ENCODE measurements at places on chromosomes 4 and X.

- DNase-seq = no peak
These were observed 78.3 kb downstream of the SLC4A4 start for GRCh38 chr4:71417150-71417549.

DNA sequence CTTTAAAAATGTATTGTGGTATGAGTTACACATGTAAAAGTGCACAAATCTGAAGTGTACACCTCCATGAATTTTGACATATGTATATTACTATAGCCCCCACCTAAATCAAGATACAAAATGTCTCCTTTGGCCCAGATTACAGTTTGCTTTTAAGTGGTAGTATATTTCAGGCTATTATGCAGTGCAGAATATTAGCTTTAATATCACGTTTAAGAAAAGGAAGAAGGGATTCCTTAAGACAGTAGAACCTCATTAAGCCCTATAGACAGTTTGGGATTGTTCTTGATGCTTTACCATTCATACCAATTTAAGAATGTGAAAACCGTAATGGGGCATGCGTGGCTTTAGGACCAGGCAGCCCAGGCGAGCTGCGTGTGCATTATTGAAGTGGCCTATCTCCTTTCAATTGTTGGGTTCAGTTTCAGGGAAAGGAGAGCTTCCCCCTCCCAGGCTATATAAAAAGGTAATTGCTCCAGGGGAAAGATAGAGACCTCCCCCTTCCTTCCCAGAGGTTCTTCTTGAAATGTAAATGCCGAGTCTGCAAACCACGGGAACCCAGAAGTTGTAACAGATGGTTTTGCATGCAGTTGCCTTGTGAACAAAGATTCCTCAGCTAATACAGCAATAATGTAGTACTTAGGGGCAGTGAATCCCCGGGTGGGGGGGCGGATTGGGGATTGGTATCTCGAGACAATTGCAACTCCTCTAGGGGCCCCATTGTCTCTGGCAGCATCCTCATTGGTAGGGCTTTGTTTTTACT is 106.1 kb downstream of the UCHL1 start:
- no peak for DNase-seq

DNA sequence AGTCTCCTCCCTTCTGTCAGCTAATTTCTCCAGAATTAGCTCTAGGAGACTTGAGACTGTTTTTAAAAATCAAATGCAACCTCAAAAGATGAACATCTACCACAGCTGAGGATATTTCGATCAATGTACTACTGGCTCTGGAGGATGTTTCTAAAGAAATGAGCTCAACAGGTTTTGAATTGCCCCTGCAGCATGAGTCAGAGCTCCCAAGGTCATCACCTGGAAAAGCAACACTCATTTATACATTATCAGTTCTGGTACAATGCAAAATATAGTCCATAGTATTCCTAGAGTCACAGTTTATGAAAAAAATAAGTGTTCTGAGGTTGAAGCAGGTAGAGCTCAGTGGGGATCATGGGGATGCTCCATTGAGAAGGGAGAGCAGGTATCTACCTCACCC is 50.8 kb upstream of the MCF2 start:
- DNase-seq = no peak

DNA sequence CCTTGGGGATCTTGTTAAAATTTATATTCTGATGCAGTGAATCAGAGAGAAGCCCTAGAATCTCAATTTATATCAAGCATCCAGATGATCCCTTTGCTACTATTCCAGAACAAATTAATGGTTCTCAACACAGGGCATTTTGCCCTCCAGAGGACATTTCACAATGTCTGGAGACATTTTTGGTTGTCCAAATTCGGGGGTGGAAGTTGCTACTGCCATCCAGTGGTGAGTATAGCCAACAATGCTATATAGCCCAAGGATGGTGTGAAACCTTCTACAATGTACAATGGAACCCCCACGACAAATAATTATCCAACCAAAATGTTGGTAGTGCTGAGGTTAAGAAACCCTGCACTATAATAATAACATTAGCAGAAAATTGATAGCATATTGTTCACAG is 2440.0 kb downstream of the PCDH7 start:
- DNase-seq = no peak

- DNase-seq = no peak
These were observed 1826.0 kb downstream of the STIM2 start for GRCh38 chr4:28686618-28687017.

- DNase-seq = no peak
These were observed 54.2 kb downstream of the C4orf50 start for GRCh38 chr4:5964030-5964429.

DNA sequence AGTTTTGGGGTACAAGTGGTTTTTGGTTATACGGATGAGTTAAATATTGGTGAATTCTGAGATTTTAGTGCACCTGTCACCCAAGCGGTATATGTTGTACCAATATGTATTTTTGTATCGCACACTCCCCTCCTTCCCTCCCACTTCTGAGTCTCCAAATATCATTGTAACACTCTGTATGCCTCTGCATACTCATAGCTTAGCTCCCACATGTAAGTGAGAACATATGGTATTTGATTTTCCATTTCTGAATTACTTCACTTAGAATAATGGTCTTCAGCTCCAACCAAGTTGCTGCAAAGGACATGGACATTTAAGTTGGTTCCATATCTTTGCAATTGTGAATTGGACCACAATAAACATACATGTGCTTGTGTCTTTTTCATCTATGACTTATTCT is 103.0 kb upstream of the ADAMTS3 start:
- no peak for DNase-seq

DNA sequence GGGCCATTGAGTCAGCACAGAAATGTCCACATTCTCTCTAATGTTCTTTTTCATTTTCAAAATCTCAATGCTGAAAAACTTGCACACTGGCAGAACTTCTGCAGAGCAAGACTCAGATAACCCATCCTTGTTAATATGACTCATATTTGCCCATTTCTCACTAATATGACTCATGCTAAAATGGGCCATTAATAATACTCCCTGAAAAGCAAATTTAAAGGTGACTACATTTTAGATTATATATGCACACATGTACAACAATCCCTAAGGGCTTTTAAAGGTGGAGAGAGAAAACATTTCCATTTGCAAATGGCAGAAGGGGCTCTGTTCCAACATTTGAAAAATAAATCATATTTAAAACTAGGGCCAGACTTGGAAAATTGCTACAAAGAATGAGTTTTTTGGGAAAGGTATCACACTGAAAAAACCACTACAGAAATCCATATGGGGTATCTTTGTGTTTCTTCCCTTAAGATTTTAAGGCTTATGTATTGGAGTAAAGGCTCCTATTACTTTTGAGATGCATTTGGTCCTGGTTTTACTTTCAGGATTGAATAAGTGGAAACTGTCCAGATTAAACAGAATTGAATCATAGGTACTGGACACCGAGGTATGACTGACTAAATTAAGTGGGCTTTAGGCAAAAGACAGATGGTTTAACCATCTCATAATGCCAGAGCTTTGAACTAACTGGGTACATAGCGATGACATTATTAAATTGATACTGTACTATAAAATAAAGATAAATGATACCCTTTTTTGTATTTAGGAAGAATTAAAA is 30.0 kb downstream of the TLR2 start:
- DNase-seq = no peak

DNA sequence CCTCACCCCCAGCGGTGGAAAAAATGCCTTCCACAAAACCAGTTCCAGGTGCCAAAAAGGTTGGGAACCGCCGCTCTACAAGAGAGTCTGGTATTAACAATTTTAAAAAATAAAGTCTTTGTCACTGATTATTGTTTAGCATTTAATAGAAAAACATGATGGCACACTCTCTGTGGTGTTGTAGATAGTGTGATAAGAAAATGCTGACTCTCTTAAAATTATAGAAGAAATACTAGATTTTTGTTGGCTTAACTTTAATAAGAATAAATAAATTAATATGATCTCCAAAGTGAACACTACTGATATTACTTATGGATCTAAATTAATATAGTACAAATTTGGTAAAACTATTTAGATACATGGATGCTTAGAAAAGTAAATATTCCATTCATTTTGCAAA is 943.5 kb downstream of the CCSER1 start:
- DNase-seq = no peak

GRCh38 chr4:93529692-93530372 is 298.7 kb upstream of the ATOH1 start:
- no peak for DNase-seq

DNA sequence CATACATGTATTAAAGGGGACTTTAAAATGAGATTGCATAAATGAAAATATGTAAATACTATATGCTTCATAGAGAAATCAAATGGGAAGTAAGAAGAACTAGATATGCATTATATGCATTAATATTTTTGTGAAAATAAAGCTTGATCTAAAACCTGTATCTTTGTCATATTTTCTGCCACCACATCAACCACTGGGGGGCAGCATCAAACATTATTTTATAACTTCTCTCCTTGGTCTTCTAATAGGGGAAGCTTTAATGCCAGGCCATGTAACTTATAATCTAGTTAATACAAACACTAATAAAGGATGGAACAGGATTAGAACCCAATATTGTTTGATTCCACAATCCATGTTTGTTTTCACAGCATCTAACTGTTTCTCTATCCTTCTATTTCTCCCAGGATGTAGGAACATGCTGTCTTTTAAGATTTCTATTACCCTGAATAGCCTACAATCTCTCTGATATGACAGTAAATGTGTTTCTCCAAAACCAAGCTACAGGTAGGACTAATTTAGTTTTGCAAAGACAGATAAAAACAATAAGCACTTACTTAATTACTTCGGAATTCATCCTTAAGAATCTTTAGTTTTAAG is 10.0 kb downstream of the QRFPR start:
- DNase-seq = peak; percentile 81

DNA sequence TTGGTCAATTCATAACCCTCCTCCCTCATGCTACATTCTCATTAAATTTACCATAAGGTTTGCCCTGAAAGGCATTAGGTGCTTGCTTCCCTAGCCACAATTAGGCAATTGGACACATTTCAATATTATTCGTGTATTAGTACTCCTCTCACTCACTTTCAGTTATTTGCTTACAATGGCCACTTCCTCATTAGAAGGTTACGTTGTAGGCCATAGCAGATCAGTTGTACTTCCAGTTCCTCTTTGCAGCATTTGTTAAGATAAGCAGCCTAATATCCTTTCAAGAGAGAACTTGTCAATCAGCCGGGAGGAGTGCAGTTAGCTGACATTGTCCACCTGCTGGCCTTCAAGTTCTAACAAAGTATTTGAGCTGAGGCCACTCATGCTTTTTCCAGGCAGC is 1017.2 kb downstream of the PCDH7 start:
- DNase-seq = no peak

- DNase-seq = no peak
These were observed 41.0 kb downstream of the CEP135 start for GRCh38 chr4:55989766-55990165.

GRCh38 chr4:42452823-42453222 is 55.5 kb downstream of the SHISA3 start:
- DNase-seq = no peak

Measured in hematopoietic multipotent progenitor cell (in vitro differentiated cells).